Endothelial cell (in vitro differentiated cells): ENCODE measurements at places on chromosomes 6 and 20.

DNA sequence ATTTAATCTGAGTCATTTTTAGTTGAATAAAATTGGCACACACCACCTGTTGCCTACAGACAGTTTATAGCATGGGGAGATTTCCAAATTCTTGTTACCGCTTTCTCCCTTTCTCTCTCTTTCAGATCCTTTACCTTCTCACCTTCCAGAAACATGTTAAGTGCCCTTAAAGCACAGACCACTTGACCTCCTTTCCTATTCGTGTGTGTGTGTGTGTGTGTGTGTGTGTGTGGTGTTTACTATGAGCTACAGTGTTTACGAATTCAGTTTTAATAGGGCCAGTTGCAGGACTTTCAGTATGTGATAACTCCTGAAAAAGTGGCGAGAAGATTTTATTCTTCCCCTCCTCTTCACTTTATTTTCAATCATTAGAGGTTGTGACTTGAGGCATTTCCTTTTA lies 258.1 kb downstream of the BMP2 start:
- DNase-seq = no peak

DNA sequence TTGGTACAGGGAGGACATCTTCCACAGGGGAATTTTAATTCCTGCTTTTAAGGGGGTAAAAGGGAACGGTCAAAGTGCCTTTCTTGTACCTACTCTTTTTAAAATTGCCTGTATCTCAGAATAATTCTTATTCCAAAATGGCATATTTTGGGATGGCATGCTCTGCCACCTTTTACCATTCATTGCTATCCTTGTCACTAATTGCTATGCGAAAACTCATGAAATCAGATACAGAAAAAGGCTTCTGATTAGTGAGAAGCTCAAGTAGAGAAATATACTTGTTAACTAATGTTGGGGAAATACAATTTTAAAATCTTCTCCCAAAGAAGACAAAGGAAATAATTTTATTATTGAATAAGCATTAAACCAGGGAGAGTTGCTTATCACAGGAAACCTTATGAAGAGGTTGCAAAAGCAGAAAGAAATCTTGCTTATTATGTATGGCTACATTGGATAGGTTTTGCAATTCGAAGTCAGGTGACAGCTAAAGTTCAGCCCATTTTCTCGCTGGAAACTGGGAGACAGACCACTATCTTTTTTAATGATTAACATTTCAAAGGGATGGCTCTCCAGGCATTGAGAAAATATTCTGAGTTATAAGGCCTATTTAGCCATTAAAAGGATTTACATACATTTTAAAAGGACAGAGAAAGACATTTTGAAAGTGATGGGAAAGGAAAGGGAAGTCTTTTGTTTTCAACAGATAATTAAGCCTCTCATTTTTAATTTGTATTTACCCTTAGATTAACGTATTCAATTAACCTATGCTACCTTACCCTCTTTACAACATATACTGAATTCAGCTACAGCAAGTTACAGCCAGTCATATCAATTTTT lies 110.3 kb upstream of the PRSS16 start:
- DNase-seq = no peak

DNA sequence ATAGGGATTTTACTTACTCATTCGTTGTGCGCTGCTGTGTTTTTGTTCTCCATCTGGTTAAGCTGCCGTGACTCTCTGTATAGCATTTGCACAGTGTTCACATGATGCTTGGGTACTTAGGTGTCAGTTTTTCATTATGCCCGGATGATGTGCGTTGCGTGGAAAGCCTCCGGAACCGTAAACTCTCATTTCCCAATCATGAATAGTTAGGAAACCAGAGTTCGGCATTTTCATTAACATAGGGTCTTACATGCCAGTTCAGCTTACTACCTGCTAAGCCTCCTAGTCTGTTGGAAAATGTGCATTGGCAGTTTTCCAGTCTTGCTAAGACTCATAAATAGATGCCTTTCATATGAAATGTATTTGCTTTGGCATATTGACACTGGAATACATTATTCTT lies 483.4 kb upstream of the FLRT3 start:
- no peak for DNase-seq

- DNase-seq = no peak
These were observed 6.9 kb upstream of the HLA-A start for GRCh38 chr6:29935273-29935955.

DNA sequence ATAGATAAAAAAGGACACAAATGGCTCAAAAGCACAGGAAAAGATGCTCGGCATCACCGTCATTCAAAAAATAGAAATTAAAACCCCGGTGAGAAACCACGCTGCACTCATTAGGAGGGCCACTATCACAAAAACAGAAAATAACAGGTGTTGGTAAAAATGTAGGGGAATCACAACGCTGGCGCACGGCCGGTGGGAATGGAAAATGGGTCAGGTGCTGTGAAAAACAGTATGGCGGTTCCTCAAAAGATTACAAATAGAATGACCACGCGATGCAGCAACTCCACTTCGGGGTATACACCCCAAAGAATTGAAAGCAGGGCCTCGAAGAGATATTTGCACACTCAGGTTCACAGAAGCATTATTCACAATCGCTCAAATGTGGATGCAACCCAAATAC lies 28.3 kb downstream of the NPEPL1 start:
- DNase-seq = no peak

DNA sequence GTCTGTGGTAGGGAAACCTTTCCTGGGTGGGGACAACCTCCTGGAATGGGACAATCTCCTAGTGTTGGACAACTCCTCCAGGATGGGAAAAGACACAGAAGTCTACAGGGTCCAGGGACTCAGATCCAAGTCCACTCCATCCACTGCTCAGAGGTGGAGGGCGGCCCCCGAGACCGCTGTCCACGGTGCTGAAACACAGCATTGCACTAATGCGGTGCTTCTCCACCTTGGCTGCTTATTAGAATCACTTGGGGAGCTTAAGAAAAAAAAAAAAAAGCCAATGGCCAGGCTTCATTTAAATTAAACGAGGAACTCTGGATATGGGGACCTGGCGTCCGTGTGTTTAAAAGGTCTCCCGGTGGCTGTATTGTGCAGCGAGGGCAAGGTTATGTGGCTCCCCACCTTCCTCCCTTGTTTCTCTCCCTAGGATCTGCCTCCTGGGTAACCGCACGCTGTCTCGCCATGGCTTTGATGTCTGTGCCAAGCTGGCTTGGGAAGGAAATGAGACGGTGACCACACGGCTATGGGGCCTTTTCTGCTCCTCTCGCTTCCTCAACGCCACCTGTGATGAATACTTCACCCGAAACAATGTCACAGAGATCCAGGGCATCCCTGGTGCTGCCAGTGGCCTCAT lies 12.0 kb downstream of the SLC12A5 start:
- peak; percentile 82 for DNase-seq

- DNase-seq = no peak
These were observed 41.7 kb downstream of the SRPK1 start for GRCh38 chr6:35879151-35879550.

DNA sequence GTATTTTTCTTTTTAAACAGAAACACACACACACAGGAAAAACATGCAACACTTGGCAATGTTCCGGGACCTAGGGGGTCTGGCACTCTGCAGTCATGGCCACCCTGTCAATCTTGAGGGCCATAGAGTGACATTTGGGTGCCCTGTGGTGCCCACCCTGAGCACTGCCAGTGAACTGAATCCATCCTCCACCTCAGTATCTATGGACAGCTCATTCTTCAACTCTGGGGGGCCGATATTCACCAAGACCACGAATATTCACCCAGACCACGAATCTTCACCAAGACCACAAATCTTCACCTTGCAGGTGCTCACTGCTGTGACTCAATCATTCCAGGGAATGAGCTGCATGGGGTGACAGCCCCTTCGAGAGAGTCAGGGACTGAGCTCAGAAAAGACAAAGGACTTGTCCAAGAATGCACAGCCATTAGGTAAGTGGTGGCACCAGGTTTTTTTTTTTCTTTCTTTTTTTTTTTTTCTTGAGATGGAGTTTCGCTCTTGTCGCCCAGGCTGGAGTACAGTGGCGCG lies 19.1 kb downstream of the SNAI1 start:
- no peak for DNase-seq

DNA sequence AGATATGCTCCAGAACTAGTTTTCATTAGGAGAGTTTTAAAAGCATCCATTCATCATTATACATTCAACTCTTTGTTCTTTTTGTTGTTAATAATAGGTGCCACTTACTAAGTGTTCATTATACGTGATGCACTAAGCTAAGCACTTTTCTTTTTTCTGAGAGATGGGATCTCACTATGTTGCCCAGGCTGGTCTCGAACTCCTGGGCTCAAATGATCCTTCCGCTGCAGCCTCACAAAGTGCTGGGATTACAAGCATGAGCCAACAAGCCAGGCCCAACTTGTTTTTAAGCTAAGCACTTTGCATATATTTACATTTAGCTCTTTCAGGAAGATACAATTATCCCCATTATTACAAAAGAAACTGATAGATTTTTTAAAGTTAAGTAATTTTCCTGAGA lies 5.7 kb upstream of the GFOD1 start:
- DNase-seq = no peak

- DNase-seq = peak; percentile 51
These were observed 180.3 kb downstream of the ANKRD60 start for GRCh38 chr20:58048096-58048702.

- DNase-seq = no peak
These were observed 91.1 kb downstream of the MRPL14 start for GRCh38 chr6:44036196-44036595.

DNA sequence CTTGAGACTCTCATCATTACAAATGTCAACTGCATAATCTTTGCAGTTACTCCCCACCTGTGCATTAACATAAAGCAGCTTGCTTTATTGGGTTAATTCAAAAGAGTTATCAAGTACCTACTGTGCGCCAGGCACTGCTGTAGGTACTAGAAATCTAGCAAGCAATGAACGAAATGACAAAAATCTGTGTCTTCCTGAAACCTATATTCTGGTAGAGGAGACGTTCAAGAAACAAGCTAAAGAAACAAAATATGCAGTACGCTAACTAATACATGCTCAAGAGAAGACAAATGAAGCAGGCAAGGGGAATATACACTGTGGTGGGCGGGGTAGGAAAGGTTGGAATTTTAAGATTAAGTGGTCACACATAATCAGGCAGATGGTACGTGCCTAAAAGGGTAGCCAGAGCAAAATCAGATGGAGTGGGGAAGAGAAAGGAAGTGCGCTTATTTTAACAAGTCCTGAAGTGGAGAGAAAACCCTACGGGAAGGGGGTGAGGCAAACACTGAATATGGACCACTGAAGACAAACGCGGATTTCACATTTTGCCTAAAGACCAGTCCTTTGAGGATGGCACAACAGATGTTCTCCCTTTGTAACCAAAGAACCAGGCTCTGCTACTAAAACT lies 1.2 kb downstream of the ELOVL2 start:
- no peak for DNase-seq

- no peak for DNase-seq
These were observed 209.8 kb upstream of the FOXA2 start for GRCh38 chr20:22794200-22794599.

DNA sequence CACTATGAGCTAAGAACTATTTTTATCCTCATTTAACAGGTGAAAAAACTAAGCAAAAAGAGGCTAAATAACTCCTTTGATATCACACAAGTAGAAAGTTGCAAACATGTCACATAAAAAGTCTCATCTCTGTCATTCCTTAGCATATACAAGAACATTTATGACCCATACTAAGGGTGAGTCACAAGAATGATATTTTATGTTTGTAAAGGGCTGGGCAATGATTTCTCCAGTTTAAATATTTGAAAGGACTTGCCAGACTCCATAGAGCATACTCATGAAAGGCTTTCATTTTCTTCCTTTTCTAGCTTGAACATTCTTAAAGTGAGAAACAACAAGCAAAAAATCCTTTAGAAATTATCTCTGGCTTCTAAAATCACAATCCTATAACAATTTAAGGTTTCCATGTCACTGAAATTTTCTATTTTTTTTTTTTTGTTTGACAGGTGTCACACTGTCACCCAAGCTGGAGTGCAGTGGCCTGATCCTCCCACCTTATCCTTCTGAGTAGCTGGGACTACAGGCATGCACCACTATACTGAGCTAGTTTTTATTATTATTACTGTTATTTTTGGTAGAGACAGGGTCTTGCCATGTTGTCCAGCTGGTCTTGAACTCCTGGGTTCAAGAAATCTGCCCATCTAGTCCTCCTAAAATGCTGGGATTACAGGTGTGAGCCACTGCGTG lies 338.0 kb upstream of the KHDRBS2 start:
- no peak for DNase-seq

- no peak for DNase-seq
These were observed 9.7 kb upstream of the MARCKS start for GRCh38 chr6:113847447-113847846.

GRCh38 chr6:14635934-14636591 lies 518.5 kb downstream of the CD83 start:
- no peak for DNase-seq

- DNase-seq = no peak
These were observed 118.5 kb upstream of the SYNDIG1 start for GRCh38 chr20:24350923-24351368.

DNA sequence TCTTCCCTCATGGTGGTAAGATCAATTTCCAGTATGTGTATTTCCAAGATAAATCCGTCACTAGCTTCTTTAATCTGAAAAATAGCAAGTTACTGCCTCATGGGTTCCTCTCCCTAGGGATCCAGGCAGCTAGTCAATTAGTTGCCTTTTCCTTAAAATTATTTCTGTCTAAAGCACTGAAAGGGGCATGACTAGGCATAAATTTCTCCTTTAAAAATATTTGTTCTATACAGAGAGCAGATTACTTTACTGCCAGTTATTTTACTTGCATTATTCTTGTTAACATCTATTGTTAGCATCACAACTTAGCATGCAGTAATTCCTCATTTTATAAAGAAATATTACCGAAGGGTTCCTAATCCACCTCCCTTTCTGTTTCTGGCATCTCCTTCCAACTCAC lies 1.4 kb downstream of the MTCL3 start:
- DNase-seq = no peak

GRCh38 chr6:108737594-108738546 lies 110.4 kb upstream of the ARMC2 start:
- DNase-seq = no peak

DNA sequence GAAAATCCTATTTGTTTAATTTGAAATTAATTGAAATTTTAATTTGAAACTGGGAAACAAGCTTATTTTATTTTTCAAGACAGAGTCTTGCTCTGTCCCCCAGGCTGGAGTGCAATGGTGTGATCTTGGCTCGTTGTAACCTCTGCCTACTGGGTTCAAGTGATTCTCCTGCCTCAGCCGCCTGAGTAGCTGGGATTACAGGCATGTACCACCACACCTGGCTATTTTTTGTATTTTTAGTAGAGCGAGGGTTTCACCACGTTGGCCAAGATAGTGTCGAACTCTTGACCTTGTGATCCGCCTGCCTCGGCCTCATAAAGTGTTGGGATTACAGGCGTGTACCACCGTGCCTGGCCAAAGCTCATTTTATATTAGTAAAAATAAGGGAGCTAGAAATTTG lies 4.2 kb downstream of the SRSF3 start:
- no peak for DNase-seq

DNA sequence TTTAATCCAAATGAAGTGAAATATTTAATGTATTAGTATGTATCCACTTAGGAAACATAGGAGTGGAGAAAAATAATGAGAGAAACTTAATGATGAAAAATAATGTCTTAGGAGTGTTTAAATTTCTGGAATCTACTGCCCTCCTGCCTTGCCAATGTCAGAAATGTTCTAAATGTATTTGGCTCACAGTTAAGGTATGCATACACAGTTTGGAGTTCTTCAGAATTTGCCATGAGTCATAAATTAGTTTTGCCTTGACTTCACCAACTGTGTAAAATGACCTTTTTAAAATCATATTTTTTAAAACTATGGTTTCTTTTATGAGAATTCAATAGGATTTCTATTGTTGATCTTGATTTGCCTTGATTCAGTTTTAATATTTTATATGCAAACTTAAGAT lies 191.7 kb upstream of the HSF2 start:
- DNase-seq = no peak
